ENCODE measurements at places on chromosomes 1 and 21.

DNA sequence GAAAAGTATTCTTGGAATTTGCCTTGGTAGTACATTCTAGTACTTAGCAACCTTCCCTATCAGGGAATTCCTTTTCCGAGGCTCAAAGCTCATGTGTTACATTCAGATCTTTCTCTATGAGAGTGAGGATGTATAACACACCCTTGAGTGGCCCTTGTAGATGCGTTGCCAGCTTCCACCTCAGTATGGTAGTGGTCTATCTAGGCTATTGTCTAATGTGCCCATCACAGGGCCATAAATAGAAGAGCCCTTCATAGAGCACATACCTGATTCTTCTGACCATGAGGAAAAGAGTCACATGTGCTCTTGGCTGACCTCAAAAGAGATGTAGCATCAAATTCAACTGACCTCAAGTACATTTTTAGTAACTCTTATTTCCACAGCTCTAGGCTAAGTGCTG is 14.0 kb upstream of the ZC3H11B start:
- no peak for DNase-seq

DNA sequence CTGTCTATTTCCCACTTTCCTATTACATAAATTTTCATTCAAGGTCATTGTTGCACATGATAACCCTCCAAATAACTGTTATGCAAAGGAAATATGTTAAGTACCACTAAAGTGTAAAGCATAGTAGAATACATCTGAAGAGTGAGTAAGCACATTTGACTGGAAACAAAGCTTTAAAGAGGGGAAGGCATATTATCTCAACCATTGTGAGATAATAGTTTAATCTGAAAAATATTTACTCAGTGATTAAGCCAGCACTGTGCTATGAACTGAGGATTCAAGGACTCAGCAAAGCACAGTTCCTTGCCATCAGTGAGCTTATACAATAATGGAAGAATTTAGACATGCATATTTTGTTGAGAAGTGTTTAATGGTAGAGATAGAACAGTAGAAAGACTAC is 127.4 kb downstream of the HMCN1 start:
- peak; percentile 39 for DNase-seq

GRCh38 chr1:7688659-7689058 is 82.4 kb upstream of the VAMP3 start:
- DNase-seq, result no peak

- DNase-seq, result no peak
These were observed 346.6 kb upstream of the DPYD start for GRCh38 chr1:98267423-98267822.

DNA sequence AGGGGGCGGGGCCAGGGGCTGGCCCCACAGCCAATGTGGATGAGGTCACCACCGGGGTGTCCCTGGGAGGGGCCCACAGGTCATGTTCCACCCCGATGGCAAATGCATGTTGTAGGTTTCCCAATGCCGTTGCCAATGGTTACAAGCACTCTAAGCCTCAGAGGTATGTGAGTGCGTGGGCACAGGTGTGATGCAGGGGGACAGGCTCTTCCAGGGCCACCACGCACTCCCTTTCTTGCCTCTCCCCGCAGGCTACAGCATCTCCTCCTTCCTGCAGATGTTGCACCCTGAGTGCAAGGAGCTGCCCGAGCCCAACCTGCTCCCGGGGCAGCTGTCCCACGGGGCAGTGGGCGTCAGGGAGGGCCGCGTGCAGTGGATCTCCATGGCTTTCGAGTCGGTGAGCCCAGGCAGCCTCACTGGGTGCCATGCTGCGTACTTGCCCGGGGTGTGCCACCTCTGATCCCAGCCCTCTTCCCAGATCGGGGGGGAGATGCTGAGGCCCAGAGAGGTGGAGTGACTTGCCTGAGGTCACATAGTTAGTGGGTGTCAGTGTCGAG is 52.4 kb downstream of the DISP3 start:
- no peak for DNase-seq

DNA sequence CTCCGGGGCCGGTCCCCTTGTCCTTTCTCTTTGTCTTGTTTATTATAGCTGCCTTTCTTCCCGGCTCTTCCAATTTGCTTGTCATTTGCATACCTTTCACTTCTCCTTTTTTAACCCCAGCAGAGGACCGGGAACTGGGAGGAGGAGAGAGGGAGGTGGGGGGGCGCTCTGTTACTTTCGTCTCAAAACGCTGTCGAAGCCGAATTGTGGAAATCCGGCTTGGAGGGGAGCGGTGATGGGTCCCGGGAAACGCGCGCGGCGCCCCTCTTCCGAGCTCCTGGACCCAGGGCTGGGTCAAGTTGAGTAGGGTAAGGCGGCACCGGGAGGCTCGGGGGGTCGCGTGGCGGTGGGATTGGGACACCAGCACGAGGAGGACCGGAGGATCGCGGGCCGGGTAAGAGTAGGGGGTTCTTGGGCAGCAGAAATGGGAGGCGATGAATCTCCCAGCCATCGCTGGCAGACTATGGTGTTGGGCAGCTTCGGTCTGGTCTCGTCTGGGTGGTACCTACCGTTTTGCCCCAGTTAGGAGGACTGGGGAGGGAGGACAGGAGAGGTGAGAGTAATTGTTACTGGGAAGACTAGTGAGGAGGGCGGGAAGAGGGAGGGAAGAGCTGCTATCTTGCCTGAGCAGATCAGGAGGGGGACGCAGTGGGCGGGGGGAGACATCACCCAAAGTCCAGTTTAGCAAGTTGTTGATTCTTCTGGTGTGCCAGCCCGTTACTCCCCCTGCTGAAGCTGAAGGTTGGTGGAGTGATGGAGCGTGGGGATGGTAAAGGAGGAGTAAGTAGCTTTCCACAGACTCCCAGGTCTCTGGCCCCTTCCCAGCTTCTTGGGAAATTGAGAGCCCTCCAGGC is 1.5 kb downstream of the PROX1 start:
- peak; percentile 42 for DNase-seq

- no peak for DNase-seq
These were observed 1.2 kb downstream of the LMX1A start for GRCh38 chr1:165355139-165355976.

GRCh38 chr1:23576338-23577055 is 17.2 kb upstream of the ID3 start:
- DNase-seq, result no peak

- DNase-seq, result no peak
These were observed 183.7 kb upstream of the FAM78B start for GRCh38 chr1:166350490-166350889.

- DNase-seq, result no peak
These were observed at the start of gene CD2 for GRCh38 chr1:116754198-116754977. TSS of gene CD2 (plus strand) at chr1:116754430. CDS start at chr1:116754493, 63 bp downstream.

- DNase-seq, result no peak
These were observed 23.1 kb upstream of the ATP6V1G3 start for GRCh38 chr1:198563583-198563982.

DNA sequence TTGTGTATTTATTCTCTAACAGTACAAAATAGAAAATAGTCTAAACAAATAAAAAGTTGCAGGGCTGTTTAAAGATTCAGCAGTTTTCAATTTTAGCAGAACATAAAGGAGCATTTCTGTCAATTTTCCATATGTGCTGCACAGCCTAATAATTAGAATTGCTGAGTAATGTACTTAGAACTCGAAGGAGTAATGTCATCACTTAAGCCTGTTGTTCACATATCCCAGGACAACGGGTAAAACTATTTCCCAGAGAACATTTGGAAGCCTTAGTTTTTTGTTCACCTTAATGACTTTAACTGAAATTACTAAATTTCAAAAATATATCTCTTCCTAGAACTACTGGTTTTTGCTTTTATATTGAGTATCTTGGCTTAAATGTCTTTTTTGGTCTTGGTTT is 81.6 kb downstream of the ZP4 start:
- DNase-seq, result no peak

- DNase-seq, result peak; percentile 34
These were observed 18.9 kb downstream of the SDE2 start for GRCh38 chr1:225980005-225980836.

- DNase-seq, result no peak
These were observed 221.9 kb upstream of the SAMSN1 start for GRCh38 chr21:14768042-14768441.

GRCh38 chr1:245804696-245805095 is 649.9 kb downstream of the KIF26B start:
- DNase-seq, result no peak

GRCh38 chr1:215007880-215008279 is 74.7 kb upstream of the KCNK2 start:
- DNase-seq, result no peak

DNA sequence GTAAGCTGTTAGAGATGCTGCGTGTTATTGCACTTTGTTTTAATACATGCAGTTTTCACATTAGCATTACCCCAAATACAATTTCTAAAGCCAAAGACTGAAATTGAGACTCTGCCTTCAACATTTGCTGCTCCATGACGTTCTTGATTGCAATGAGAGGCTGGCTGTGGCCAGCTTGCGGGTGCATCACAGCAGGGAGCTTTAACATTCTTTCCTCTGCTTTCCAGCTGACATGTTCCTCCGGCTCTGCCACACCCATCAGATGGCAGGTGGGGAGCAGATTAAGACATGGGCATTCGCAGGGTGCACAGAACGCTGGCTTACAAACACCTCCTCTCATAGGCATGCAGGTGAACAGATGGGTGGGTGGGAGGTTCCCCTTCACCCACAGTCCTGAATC is 314.1 kb downstream of the DISC1 start:
- DNase-seq, result peak; percentile 43

- DNase-seq, result peak; percentile 29
These were observed 111.9 kb downstream of the CACHD1 start for GRCh38 chr1:64581843-64582185.

GRCh38 chr21:36859744-36860501 is 106.5 kb downstream of the HLCS start:
- no peak for DNase-seq

DNA sequence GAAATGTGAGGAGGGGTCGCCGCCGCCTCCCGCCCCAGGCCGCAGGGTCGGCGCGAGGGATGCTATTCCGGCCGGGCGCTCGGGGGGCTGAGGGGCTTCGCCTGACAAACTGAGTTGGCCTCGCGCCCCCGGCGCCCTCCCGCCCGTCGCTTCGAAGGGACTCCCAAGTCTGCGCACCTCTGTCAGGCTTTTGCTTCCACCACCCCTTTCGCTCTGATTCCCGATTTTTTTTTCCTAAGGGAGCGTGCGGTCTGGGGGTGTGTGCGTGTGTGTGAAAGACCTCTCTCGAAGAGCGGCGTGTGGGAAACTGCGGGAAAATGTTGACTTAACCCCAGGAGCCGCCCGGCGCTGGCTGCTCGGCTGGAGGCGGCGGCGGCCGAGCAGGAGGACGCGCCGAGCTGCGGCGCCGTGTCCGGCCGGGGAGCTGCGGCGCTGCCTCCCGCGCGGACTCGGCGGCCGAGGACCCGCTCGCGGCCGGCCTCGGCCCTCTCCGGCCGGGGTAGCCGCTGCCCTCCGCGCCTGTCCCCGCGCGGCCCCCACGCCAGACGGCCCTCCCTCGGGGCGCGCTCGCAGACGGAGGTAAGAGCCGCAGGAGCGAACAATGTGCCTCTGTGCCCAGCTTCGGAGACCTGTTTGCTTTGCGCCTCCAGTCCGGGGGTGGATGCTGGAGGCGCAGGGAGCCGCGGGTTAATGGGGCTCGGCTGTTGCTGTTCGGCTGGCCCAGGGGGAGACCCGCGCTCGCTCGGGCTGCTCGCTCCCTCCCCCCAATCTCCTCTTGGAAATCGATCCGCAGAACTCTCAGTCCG is 1.1 kb downstream of the ADGRL2 start:
- DNase-seq, result peak; percentile 48

DNA sequence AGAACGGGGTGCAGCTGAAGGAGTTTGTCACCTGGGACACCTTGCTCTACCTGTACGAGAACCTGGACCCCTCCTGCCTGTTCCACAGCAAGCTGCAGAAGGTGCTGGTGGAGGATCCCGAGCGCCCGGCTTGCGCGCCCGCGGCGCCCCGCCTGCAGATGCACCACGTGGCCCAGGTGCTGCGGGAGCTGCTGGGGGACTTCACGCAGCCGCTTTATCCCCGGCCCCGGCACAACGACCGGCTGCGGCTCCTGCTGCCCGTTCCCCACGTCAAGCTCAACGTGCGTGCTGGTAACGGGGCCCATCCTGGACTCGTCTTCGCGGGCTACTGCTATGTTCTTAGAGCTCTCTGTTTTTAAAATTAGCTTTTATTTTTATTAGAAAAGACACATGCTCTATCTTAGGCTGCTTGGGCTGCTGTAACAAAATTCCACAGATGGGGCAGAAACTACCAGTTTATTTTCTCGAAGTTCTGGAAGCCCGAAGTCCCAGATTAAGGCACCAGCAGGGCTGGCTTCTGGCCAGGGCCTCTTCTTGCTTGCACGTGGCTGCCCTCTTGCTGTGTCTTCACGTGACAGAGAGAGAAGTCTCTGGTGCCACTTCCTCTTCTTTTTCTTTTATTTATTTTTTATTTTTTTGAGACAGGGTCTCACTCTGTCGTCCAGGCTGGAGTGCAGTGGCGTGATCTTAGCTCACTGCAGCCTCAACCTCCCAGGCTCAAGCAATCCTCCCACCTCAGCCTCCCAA is 38.1 kb downstream of the TRPM2 start:
- DNase-seq, result no peak

GRCh38 chr1:97143236-97143882 is 421.8 kb downstream of the PTBP2 start:
- no peak for DNase-seq

DNA sequence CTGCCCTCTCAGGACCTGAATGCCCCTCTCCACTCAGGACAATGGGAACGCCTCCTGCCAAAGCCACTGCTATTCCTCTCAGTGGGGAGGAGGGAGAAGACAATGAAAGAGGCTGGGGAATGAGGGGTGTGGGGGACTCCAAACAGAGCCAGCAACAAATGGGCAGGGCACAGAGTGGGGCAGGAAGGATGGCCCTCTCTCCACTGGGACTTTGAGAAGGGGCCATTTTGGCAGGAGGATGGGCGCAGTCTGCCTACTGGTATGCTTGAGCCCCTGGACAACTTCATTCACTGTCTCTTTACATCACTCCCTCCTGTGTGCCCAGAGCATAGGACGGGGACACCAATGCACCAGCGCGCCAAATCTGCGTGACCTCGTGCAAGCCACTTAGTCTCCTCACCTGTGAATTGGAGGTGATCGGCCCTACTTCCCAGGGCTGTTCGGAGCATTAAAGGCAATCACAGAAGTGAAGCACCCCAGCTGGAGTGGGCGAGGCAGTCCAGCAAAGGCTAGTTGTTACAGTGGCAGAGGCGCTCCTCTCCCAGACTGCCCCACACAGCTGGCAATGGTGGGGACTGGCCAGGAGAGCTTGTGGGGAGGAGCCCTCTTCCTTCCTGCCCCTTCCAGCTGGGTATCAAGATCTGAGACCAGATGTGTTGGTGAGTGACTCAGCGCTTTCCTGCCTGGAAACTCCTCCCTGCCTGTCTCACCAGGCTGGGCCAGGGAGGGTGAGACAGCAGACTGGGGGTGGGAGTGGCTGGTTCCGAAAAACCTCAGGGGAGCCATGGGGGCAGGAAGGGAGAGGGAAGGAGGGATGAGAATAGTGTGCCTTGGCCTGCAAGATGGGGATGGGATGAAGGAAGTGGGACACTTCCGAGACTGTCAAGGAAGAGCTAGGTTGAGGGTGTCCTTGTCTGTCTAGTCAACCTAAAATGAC is 22.4 kb upstream of the SYNC start:
- peak; percentile 31 for DNase-seq
